Stimulated activated CD4-positive, alpha-beta T cell treated with anti-CD3 and anti-CD28 coated beads, Interleukin-1b, Interleukin-23, amount 100 ng/mL, for 4 hours (primary cell): ENCODE measurements at places on chromosomes 12 and 14.
A peak's percentile ranks its signal among the peaks of the same experiment; 100 is the strongest.

GRCh38 chr12:98420461-98420860 is 94.9 kb upstream of the TMPO start:
- DNase-seq = no peak

- no peak for DNase-seq
Observed at GRCh38 chr14:58832095-58832521, 194.3 kb downstream of the DACT1 start.

DNA sequence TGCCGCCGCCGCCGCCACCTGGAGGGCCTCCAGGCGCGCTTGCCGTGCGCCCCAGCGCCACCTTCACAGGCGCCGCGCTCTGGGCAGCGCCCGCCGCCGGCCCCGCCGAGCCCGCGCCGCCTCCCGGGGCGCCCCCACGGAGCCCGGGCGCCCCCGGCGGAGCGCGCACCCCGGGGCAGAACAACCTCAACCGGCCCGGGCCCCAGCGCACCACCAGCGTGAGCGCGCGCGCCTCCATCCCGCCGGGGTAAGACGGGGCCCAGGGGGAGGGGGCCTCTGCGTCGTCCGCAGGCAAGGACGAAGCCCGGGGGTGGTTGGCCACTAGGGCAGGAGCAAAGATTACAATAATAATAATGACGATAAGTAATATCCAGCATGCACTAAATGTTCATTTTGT is 21.3 kb downstream of the DTX1 start:
- no peak for DNase-seq

DNA sequence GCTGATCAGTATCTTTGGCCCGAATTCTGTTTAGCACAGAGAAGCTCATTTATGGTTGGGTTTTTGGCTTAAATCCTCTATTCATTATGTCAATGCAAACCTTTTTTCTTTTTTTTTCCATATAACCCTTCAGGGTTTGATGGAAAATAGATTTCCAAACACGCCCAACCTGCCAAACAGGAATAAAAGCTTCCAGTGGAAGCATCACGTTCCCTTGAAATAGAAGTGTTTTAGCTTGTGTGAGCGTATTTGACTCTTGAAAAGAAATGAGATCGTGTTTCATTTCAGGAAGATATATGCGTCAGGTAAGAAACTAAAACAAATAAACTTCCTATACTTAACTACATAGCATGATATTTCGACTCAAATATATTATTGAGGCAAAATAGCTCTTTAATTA is at the start of gene PIK3C2G:
Gene PIK3C2G (plus strand): TSS at position 246 of the 400 bp plus-strand sequence. CDS start 20,564 bp downstream, outside the sequence.
- no peak for DNase-seq

GRCh38 chr12:89928467-89928866 is 219.8 kb upstream of the ATP2B1 start:
- DNase-seq = no peak

DNA sequence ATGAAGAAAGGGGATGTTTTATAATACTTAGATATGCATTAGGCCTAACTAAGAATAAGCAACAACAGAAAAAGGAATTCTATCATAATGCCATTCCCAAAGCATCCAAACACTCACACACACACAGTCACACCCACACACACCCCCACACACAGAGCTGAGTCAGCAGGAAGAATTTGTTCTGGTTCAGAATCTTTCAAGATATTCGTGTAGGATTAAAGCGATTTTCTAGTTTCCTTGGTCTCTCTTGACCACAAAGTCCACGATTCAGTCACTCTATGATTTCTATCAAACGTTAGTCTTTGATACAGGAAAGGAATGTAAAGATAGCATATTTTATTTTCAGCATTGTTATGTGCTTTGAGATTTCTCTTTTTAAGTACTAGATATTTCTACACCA is 382.6 kb upstream of the DCN start:
- peak; percentile 14 for DNase-seq

GRCh38 chr12:71972441-71973074 is 33.9 kb downstream of the TPH2 start:
- no peak for DNase-seq

DNA sequence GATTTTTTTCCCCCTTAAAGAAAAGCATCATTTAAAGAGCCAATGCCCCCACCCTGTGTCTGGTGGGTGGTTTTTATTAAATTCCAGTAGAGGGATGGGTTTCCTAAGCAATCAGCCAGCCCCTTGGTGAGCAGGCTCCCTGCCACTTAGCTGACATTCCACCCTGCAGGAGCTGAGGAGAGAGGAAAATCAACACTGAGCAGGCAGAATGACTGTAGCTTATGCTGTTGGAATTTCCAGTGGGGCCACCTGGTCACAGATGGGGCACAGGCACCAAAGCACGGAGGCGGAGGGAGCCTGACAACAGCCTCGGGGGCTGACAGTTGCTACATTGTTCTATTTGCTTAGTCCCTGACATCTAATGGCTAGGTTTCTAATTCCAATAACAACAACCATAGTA is 127.7 kb downstream of the TMEM30B start:
- DNase-seq = no peak

- no peak for DNase-seq
Observed at GRCh38 chr12:131766382-131767107, 55.7 kb downstream of the SFSWAP start.

DNA sequence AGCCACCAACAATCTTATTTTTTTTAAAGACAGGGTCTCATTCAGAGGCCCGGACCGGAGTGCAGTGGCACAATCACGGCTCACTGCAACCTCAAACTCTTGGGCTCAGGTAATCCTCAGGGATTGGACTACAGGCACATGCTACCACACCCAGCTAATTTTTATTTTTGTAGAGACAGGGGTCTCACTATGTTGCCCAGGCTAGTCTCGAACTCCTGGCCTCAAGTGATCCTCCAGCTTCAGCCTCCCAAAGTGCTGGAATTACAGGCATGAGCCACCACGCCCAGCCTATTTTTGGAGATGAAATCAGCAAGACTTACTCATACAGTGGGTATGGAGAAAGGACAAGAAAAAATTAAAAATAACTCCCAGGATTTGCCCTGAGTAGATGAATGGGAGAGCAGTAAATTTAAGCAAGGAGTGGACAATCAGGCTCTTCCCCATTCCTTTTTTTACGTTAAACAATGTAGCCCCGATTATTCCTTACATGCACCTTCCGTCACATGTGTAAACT is 13.2 kb downstream of the FMNL3 start:
- DNase-seq = no peak

DNA sequence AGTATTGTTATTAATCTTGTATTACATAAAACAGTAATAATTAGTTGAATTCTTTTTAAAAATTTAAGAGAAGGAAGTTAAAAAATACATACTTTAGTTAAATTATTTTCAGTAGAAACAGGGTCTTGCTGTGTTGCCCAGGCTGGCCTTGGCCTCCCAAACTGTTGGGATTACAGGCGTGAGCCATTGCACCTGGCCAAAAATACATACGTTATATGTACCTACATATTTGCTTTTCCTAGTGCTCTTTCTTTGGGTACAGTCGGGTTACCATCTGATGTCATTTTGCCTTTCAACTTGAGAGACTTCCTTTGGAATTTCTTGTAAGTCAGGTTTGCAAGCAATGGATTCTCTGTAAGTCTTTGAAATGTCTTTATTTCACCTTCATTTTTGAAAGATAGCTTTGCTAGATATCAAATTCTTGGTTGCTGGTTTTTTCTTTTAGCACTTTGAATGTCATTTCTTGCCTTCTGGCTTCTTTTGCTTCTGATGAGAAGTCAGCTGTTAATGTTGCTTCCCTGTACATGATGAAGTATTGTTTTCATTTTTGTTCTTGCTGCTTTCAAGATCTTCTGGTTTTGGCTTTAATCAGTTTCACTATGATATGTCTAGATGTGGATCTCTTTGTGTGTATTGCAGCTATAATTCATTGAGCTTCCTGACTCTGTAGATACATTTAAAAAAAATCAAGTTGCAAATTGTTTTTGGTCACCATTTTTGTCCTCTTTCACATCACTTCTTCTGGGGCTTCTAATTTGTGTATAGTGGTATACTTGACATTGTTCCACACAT is 84.4 kb downstream of the SPATS2 start:
- DNase-seq = no peak

- DNase-seq = no peak
Observed at GRCh38 chr12:12983420-12984035, 16.5 kb downstream of the HEBP1 start.

GRCh38 chr12:117994551-117995438 is 21.7 kb upstream of the RFC5 start:
- no peak for DNase-seq

DNA sequence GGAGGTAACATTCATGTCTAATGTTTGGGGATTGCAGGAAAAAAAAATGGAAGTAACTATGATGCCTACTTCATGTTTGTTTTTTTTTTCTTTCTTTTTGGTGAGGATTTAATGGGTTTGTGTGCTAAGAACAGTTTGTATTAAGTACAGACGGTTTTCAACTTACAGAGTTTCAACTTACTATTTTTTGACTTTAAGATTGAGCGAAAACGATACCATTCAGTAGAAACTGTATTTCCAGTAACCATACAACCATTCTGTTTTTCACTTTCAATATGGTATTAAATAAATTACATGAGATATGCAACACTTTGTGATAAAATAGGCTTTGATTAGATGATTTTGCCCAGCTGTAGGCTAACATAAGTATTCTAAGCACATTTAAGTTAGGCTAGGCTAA is 10.4 kb downstream of the TECPR2 start:
- no peak for DNase-seq

- no peak for DNase-seq
Observed at GRCh38 chr12:130011611-130012385, 108.0 kb upstream of the TMEM132D start.

DNA sequence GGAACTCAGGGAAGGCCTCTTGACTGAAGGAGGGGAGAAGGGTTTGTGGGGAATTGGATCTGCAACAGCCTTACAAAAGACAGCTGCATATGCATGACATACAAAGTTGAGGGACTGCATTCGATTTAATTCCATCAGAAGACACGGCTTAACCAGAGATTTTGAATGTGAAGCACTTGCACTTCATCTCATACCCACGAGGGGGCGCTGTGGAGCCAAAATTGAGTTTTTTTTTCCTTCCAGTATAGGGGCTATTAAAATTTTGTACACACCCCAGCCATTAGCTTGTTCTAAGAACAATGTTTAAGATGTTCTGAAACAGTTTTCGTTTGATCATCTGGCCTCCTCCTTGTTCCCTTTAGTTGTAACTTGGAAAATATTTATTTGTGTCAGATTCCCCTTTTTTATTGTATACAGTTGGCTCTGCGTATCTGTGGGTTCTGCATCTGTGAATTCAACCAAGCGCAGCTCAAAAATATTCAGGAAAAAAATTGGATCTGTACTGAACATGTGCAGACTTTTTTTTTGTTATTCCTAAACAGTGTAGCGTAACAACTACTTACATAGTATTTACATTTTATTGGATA is 1.6 kb downstream of the SUDS3 start:
- DNase-seq = peak; percentile 76
